ENCODE measurements at places on chromosomes 11 and 22. TPM values are rescaled to one million over a fixed set of nuclear protein-coding genes. Genes with fewer than 3 reads are reported as not detected.

The IFITM1 gene
- 163 TPM for total RNA-seq

The AKIP1 gene
- 26.1 TPM for total RNA-seq

The VSIG10L2 gene
- total RNA-seq: not detected

DNA sequence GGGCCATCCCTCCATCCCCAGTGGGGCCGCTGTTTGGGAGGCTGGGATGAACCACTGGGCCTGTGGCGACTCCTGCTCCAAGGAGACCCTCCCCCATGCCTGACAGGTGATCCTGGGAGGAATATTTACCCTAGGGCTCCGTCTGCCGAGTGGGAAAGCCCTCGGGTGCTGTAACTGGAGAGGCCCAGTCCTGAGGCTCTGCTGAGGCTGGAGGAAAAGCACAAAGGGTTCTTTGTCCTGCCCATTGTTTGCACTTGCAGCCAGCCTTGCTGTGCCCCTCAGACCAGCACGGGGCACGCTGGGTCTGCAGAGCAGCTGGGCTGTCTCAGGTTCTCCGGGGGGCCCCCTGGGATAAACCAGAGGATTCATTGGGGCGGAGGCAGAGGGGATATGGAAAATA lies 321.1 kb downstream of the MN1 start:
- H3K4me1 ChIP-seq: no peaks in the 10 kb centered on the region
- no peak overlapping the region for H3K27ac ChIP-seq
- H3K36me3 ChIP-seq: no peaks in the 10 kb centered on the region
- no peak overlapping the region for H3K4me3 ChIP-seq
- H3K27me3 ChIP-seq: no peaks in the 10 kb centered on the region

DNA sequence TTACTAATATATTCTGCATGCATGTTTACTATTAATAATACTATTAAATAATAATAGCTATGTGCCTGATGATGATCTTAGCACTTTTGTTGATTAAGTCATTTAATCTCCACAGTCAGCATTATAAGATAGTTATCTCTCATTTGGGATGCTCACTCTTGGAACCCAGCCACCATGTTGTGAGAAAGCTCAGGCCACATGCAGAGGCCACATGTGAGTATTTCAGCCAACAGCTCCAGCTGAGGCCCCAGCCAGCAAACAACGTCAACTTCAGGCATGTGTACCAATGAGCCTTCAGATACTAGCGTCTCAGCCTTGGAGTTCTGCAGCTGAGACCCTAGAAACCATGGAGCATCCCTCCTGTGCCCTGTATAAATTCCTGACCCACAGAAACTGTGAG lies 798.1 kb upstream of the LRRC4C start:
- H3K27me3 ChIP-seq: no peaks in the 10 kb centered on the region
- H3K27ac ChIP-seq: no peak overlapping the region
- no peaks in the 10 kb centered on the region for H3K4me1 ChIP-seq
- no peak for DNase-seq
- no peaks in the 10 kb centered on the region for H3K36me3 ChIP-seq

GRCh38 chr11:86610559-86611341 lies 61.7 kb downstream of the ME3 start:
- no peak overlapping the region for H3K4me3 ChIP-seq
- H3K27ac ChIP-seq: no peak overlapping the region
- peaks cover 24% of the 10 kb centered on the region for H3K4me1 ChIP-seq
- no peak for DNase-seq
- no peaks in the 10 kb centered on the region for H3K27me3 ChIP-seq

Measured in thyroid gland (tissue), 4 donors.